Kidney tubule cell (primary cell): ENCODE measurements at places on chromosomes 12 and 14.
A peak's percentile ranks its signal among the peaks of the same experiment; 100 is the strongest.

DNA sequence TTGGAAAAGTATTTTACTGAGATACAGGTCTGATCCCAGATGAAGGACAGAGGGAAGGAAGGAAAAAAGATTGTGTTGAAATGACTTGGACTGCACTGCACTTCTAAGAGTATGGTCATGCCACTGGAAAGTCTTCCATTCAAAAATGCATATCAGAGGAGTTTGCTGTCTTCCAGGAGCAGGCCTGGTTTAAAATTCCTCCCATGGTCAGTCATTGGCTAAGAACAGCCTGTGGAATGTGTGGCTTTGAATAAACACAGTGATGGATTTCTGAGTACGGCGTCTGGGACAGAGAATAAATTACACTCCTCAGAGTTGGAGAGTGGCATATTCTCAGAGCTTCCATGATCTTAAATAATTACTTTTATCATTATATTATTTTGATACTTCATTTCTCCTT is 245.8 kb upstream of the PDZRN4 start:
- DNase-seq = peak; percentile 69

DNA sequence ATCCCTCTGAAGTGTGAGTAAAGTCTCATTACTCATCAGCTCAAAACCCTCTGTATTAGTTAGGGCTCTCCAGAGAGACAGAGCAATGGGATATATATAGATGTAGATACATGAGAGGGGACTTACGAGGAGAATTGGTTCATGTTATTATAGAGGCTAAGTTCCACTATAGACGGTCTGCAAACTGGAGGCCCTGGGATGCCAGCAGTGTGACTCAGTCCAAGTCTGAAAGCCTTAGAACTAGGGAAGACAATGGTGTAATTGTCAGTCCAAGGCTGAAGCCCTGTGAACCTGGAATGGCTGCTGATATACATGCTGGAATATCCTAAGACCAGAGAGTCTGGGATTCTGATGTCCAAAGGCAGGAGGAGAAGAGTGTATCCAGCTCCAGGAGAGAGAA is 57.3 kb upstream of the CEP83 start:
- peak; percentile 25 for DNase-seq

DNA sequence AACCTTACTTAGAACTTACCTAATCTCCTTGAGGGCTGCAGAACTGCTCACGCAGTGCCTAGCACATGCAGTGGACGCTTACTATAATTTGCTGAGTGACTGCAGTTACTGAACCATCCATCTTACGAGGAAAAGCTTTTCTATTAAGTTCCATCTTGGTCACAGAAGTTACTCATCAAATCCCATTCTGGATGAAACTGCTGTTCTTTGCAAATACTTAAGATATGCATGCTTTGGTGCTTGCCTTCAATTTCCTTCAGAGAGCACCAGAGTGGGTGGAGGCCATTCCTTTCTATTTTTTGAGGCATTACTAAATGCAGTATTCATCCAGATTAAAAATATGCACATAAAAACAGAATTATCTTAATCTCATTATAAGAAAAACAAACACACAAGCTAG is 17.7 kb upstream of the PELI2 start:
- DNase-seq = peak; percentile 86

DNA sequence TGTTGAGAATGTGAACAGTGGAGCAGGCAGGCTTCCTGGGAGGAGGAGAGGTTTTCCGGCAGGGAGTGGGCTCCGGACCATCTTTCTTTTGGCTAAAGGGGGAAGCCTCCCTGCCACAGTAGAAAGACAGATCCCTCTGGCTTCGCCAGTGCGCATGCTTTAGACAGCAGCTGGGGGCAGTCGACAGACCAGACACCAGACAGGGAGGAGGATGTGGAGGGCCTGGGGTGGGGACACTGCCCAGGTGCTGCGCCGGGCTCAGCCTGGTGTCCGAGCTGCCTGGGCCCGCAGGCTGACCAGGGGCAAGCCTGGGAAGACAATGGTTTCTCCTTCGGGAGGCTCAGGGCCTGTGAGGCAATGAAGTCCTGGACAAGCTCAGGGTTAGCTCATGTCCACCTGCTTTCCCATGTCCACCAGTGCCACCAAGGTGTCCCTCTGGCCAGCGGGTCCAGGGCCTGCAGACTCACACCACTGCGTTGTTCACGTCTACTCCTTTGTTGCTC is 67.3 kb downstream of the PRIMA1 start:
- no peak for DNase-seq

DNA sequence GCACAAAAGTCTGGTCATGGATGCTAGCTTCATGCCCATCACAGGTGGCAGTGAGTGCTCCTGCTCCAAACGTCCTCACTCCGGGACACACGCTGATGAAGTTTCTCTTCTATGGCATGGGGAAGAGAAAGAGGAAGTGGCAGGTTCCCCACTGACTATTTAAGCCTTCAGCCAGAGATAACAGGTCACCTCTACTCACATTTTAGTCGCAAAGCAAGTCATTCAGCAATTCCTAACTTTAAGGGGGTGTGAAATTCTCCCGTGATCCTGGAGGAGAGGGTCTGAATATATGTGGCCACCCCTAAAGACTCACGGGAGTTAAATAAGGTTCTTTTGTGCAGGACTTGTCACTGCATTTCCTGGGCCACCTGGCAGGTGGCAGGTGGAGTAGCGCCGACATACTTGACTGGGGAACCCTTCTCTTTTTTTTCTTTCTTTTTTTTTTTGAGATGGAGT is 18.8 kb upstream of the RCOR1 start:
- DNase-seq = no peak

DNA sequence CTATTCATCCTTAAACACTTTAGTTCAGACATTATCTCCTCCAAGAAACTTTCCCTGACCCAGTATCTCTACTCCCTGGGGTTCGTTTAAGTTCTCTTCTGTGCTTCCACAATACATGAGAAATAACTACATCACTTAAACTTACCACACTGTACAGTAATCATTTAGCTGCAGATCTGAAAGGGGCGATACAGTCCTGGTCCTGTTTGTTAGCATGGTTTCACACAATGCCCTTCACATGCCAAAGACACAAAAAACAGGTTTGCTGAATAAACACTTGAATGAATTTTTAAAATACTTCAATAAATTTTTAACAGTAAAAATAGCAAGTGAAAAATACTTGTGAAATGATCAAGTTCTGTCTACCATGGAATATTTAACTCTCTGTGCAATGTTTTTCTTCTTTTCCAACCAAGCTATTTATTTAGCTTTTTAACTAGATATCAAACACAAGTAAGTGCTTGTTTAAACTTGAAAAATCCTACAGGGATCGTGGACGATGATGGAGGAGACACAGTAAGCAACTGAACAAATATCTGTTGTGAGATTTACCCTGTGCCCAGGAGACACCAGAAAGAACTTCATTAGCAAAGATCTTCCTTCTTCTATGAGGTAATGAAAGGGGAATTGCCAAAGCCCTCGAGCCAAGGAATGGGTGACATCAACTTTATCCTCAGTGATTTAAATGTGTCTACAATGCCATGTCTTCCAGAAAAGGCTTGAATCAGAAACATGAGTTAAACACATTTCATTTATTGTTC is 255.6 kb upstream of the GRIP1 start:
- DNase-seq = no peak

DNA sequence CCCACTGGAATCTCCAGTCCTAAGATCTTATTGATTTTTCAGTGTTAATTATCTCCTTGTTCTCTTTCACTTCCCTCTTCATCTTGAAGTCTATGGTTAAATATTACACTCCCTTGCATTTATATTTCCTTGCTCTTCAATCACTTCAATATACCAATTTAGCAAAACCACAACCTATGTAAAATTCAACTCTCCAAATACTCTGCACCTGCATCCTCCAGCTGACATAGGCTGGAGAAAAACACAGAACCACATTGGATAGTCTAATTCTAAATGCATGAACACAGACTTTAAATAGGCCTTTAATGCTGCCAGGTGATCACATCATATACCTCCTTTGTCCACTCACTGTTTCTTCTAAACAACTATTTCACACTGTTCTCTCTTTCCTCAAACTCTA is 253.8 kb upstream of the GARIN6 start:
- DNase-seq = no peak
